ENCODE measurements at places on chromosomes 5 and 9.

DNA sequence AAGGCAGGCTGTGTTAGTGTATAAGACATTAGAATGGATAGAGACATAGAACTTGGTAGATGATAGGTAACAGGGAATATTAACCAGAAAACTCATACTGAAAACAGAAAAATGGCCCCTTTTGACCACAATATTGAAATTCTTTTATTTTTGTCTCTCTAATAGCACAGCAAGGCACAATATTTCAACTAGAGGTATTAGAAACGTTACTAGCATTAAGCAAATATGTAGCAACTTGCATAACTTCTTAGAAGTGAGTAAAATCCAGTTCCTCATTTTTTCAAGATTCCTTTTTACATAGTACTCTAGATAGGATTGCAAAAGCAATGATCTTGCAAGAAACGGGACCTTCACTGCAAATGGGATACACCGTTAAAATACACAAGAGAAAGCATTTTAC, 102.7 kb upstream of the VCAN start:
- DNase-seq, result no peak

- DNase-seq, result no peak
These were observed 50.2 kb upstream of the NR3C1 start for GRCh38 chr5:143453720-143454119.

GRCh38 chr5:100469767-100470166, 65.4 kb upstream of the FAM174A start:
- no peak for DNase-seq

GRCh38 chr5:149550594-149551226, 529 bp downstream of the CSNK1A1 start:
- DNase-seq, result no peak

DNA sequence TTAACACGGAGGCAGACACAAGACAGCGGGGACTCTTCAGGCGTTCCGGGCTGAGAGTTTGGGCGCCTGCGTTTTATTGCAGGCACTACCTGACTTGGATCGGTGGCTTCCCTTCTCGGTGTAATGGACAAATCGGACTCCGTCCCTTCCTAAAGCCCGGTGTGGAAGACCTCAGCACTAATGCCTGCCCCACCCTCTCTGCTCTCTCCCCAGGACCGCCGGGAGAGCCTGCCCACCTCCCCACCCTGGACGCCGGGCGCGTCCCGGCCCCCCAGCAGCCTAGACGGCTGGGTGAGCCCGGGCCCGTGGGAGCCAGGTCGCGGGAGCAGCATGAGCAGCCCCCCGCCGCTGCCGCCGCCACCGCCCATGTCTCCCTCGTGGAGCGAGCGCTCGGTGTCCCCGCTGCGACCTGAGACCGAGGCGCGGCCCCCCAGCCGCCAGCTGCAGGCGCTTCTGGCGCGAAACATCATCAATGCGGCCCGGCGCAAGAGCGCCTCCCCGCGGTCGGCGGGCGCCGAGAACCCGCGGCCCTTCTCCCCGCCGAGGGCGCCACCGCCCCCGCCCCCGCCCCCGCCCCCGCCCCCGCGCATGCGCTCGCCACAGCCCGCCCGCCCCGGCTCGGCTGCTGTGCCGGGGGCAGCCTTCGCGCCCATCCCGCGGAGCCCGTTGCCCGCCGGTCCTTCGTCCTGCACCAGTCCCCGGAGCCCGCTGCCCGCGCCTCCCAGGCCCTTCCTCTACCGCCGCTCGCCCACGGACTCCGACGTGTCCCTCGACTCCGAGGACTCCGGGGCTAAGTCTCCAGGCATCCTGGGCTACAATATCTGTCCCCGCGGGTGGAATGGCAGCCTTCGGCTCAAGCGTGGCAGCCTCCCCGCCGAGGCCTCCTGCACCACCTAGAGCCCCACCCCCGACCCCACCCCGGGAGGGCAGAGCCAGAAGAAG, 4.6 kb upstream of the MYOZ3 start:
- peak; percentile 74 for DNase-seq

- peak; percentile 72 for DNase-seq
These were observed 4.2 kb upstream of the ENTPD8 start for GRCh38 chr9:137445275-137445807.

DNA sequence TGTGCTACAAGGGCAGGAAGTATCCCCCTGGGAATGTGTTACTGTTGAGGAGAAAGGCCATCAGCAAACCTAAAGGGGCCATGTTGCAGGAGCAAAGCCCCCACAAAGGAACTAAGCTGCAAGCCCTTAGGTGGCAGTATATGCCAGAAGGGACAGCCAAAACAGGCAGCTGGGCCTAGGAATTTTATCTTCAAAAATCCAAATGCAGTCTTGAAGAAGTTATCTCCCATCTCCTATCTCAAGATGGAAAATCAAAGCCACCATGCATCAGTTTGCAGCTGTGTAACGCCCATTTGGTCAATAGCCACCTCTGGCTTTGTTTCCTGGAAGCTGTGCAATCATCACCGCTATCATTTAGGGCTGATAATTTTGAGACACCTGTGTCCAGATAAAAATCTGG, 400.3 kb downstream of the ARHGEF28 start:
- DNase-seq, result no peak

DNA sequence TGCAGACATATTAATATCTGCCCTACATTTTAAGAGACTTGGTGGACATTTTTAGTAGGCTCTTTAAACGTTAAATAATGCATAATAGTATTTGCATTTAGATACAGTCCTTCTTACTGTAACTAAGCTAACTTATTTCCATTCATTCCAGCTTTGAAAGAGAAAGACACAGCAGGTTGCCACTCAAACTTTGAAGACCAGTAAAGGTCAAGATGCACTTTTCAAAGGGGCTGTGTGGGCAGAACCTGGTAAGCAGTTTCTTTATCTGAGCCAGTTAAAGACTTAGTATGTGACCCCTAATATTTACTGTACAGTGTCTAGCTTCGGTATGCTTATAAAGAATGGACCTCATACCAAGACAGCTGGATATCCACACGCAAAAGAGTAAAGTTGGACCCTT, 20.8 kb downstream of the PLGRKT start:
- no peak for DNase-seq

DNA sequence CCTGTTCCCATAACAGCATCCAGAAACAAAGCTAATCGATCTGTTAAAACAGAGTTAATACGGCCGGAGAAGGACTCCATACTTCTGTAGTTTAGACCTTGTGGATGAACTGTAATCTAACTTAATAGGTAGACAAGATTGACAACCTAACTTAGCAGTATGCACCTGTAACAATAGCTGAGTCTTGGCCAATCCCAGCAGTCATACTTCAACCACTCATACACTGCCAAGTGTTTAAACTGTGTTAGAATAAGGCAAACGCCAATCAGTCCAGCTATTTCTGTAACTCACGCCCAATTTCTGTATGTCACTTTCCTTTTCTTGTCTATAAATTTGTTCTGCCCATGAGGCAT, 33.7 kb upstream of the MACIR start:
- DNase-seq, result no peak

- DNase-seq, result no peak
These were observed 42.2 kb upstream of the UGT3A2 start for GRCh38 chr5:36108758-36109460.

GRCh38 chr9:123960366-123960765, 30.4 kb upstream of the DENND1A start:
- no peak for DNase-seq

DNA sequence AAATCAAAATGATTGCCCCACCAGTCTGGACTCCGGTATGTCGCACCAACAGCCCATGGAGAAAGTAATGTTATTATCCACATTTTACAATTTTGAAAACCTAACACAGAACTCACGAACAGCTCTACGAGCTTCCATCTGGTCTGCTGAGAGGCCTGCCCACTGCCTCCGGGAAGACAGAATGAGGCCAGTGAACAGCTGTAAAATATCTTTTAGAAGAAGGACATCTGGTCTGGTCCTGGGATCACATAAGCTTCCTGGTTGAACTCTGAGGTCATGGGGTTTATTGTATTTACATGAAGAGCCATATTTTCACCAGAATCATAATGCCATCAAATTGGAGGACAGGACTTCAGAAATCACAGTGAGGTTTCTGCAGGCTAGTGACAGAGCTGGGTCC, 89.0 kb downstream of the FRMD3 start:
- no peak for DNase-seq

DNA sequence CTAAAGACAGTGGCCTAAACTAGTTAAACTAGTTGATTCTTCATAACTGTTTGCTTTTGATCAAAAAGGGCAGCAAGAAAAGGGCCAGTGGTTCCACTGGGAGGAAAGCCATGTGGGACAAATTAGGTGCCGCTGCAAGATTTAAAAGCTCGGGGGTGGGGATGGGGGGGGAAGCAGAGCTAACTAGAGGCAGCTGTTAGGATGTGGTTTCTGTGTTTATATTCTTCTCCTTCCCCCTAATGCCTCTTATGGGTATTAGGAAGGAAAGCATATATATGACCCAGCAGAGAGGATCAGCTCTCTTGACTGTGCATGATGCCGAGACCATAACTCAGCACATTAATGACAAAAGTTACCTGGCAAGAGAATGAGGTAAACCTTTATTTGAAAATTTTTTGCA, 65.7 kb downstream of the EFNA5 start:
- DNase-seq, result no peak

GRCh38 chr5:115343855-115344254, 47.4 kb upstream of the CCDC112 start:
- DNase-seq, result no peak

- no peak for DNase-seq
These were observed 559 bp downstream of the ROR2 start for GRCh38 chr9:91949392-91949945.

- DNase-seq, result no peak
These were observed 185.2 kb upstream of the NREP start for GRCh38 chr5:111942201-111942600.

- DNase-seq, result no peak
These were observed 8.6 kb upstream of the GLE1 start for GRCh38 chr9:128495804-128496417.

- no peak for DNase-seq
These were observed 46.9 kb downstream of the SPEF2 start for GRCh38 chr5:35664584-35664983.

DNA sequence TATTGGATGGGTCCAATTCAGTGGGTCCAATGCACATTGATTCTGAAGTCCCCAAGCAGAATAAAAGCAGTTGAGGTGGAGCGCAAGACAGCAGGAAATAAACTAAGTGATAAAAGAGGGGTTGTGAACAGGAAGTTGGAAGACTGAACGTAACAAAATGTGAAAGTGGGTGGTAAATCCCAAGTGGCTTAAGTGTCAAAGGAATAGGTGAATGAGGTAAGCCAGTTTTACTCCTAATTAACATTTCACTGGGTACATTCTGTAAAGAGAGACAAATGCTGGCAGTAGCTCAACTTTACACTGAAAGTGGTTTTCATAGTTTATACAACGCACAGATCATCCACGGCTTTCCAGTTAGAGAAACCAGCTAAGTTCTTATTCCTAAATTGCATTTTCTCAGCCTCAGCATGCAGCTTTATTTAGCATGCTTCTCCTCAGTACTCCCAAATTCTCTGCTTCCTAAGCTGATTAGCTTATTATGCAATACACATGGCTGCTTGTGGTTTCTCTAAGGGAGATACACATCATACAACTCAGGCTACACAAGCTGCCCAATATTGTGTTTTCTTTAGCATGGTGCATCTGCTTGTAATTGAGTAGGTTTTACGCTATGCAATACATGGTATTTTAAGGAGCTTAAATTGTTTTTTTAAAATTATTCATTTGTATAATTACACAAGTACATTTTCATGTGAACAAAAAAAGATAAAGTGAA, 34.2 kb upstream of the HSD17B4 start:
- DNase-seq, result no peak

DNA sequence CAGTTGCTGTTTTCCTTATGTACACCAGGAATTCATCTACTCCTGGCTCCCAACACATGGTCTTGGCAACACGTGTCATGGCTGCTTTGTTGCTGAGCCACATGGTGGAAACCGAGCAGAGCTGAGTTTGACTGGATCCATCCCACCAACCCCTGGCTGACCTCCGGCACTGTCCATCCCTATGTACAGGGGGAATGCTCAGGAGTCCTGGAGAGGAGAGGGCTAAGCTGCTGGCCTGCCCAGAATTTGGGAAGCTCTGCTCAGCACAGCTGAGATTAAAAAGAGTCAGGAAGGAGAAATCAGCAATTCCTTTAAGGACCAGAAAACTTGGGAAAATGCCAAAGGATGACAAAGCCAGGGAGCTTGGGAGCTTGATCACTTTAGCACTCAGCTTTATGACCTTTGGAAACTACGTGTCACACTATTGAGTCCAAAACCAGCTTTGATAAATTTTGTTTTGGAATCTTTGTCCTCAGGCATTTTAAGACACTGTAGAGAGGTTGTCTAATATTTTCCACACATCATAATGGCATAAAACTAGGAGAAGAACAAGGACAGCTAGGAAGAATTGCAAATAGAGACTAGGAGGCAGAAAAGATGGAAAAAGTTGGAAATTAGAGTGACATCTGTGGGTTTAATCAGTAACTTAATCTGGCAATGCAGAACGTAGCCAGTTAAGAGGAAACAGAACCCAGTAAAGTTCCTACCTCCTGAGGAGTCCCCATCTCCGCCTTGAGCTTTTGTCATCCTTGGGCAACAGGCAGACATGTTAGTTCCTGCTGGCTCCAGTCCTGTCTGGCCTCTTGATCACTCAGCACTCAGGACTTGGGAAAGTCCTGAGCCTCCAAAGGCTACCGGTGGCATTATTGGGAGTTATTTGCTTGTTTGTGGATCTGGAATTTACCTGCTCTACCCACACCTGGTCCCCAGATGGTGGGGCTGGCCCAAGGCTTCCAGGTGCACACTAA, 62.5 kb upstream of the PLPP1 start:
- DNase-seq, result no peak

- DNase-seq, result no peak
These were observed 190.1 kb upstream of the MEF2C start for GRCh38 chr5:89072842-89073672.

GRCh38 chr9:91197232-91198181, 164.2 kb downstream of the AUH start:
- DNase-seq, result peak; percentile 39

GRCh38 chr9:68495247-68495646, 45.4 kb downstream of the TMEM252 start:
- DNase-seq, result no peak

GRCh38 chr5:17302604-17303003, 85.2 kb downstream of the BASP1 start:
- DNase-seq, result no peak

DNA sequence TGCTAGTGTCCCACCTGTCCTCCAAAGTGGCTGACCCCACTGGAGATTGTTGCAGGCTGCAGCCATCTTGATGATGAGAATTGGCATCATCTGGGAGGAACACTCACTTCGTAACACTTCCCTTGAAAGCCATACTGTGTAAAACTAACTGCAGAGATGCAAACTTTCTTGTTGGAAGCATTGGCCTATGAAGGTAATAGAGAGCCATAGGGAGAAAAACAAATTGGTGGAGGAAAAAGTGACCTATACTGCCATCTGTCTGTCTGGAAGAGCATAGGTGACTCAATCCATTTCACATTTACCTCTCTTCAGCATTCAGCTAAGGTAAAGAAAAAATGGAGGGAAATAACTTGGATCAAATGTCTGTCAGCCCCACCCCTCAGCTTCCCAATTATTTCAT, 473.4 kb downstream of the NTRK2 start:
- DNase-seq, result no peak

DNA sequence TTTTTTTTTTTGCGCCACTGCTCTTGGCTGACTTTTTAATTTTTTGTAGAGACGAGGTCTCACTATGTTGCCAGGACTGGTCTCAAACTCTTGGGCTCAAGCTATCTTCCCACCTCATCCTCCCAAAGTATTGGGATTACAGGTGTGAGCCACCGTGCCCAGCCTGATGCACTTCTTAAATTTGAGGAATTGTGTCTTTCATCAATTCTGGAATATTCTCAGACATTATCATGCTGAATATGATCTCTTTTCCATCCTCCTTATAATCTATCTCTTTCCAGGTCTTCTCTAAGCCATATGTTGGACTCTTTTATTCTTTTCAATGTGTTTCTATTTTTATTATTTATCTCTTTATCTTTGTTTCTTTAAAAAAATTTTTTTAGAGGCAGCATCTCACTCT, 196.2 kb upstream of the IER5L start:
- no peak for DNase-seq

Data from T1000 (cell line).